Uterus (tissue), 4 donors: ENCODE measurements at places on chromosomes 2 and 18. TPM values are rescaled to one million over a fixed set of nuclear protein-coding genes. Genes with fewer than 3 reads are reported as not detected.

PPM1G gene
- 15.9 TPM for total RNA-seq

- DNase-seq = no peak
Measured at GRCh38 chr2:76268902-76269620, 558.3 kb upstream of the GCFC2 start.

DNA sequence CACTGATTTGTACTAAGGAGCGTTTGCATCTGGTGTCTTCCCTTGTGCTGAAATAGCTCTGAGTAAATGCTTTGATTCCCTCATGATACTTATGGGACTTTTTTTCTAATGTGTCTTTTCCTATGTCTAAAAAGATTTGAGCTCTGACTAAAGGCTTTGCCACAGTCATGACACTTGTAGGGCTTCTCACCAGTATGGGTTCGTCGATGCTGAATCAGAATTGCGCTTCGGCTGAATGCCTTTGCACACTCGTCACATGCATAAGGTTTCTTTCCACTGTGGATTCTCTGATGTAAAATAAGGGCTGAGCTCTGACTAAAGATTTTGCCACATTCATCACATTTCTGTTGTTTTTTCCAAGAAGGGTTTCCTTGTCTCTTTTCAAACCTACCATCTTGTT lies 8.0 kb downstream of the ZNF396 start:
- DNase-seq = no peak

DNA sequence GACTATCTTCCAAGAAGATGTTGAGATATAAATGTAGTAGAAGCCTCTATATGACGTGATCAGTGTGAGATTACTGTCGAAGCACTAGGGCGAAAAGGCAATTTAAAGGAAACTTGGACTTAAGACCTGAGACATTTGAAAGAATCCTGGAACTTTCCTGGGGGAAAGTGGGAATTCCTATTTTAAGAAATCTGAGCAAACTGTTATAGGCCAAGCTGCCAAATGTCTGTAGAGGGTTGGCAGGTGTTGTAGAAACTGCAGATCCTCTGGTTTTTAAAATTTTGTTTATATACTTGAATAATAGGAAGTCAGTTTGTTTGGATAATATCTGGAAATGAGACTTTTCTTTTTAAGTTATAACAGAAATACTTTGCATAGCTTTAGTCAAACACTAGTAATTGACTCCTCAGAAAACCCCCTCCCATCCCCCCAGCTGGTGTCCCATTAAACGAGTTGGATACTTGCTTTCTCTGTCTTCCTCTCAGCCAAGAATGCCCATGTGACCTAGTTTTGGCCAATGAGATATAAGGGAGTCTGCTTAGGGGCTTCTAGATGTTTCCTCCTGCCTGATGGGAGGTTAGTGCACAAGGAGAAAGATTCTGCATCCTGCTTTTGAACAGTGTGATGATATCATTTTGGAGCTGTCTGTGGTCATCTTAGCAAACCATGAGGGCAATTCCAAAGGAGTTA lies 61.2 kb downstream of the MOGAT1 start:
- no peak for DNase-seq

GRCh38 chr2:189134485-189134884 lies 45.1 kb downstream of the COL5A2 start:
- no peak for DNase-seq

FAHD2A gene
- total RNA-seq = 62.4 TPM

IL1RL1 gene
- 12.3 TPM for total RNA-seq

KCNG2 gene
- not detected for total RNA-seq
